ENCODE measurements at places on chromosomes 3 and 15. TPM values are rescaled to one million over a fixed set of nuclear protein-coding genes. Genes with fewer than 3 reads are reported as not detected.

DNA sequence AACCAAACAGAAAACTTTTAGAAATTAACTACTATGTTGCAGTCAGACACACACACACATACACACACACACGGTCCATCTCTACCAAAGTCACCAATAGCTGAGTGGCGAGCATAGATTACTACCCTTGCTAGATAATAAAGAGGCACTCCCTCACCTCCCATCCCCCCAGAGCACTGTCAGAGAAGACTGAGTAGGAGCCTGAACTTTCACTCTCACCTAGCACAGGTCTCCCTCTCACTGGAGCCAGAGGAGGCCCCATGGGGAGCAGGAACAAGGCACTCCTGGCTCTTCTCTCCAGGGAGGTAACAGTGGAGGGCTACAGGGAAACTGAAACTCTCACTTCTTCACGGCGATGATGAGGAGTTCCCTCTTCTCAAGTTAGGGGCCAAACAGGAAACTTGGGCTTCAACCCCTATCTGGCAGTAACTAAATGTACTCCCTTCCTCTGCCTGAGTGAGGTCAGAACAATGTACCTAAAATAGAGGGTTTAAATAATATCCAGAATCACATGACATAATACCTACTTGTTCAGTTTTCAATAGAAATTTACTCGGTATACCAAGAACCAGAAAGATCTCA lies 975.3 kb upstream of the GBE1 start:
- DNase-seq: no peak

DNA sequence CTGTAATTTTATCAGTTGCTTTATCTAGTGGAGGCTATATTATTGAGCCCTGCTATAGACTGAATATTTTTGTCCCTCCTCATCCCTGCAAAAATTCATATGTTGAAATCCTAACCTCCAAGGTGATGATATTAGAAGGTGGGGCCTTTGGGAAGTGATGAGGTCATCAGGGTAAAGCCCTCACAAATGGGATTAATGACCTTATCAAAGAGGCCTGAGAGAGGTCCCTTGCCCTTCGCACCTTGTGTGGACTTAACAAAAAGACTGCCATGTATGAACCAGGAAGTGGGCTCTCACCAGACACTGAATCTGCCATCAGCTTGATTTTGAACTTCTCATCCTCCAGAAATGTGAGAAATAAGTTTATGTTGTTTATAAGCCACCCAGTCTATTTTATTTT lies 381.4 kb upstream of the ONECUT1 start:
- no peak for DNase-seq

DNA sequence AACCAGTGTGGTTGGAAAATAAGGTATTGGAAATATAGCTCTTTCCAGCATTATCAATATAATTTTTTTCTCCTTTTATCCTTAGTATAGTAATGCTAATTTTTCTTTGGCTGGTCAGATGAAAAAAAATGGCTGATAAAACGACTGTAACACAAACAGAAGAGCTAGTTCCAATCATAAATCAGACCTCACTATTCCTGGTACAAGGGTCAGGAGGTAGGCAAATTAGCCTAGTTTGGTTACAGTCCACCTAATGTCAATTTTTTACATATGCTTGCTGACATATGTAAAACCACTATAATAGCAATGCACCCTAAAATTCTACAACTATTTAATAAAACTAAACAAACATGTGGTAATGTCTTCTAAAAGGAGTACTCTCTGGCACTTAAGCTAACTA lies 19.9 kb upstream of the VPS39 start:
- no peak for DNase-seq

DNA sequence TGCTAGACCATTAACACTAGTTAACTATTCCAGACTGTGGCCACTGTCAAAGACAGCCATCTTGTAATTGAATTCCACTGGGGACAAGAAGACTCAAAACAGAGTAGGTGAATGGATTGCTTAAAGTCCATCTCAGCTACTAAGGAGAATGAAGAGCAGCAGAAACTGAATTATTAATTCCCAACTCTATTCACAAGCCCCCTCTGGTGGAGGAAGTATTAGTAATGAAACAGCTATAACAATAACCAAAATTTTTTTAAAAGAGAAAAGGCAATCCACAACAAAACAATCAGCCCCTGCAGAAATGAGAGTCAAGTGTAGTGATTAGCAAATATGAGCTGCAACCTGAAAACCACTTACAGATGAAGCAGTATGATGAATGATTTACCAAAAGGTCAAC lies 302.8 kb downstream of the FHIT start:
- no peak for DNase-seq

NISCH gene
- 103 TPM for polyA plus RNA-seq

- no peak for DNase-seq
Observed at GRCh38 chr15:41928637-41929620, 35.1 kb upstream of the SPTBN5 start.

GRCh38 chr3:4060064-4060463 lies 243.1 kb upstream of the SETMAR start:
- DNase-seq: no peak

TRIM42 gene
- not detected for polyA plus RNA-seq

C2CD4B gene
- polyA plus RNA-seq: 0.75 TPM

DNA sequence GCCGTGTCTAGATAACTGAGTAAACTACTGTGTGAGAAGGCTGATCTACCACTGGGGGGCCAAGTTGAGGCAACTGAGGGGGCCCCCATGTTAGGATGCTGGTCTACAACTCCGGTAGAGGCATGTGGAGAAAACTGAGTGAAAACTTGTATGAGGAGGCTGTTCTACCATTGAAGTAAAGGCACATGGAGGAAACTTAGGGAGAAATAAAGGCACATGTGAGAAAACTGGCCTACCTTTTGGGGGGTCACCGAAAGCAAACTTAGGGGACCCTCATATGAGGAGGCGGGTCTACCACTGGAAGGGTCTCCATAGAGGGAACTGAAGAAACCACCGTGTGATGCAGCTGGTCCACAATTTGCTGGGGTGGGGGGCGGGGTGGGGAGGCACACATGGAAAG lies 155.2 kb downstream of the FBLN2 start:
- DNase-seq: no peak

CD96 gene
- polyA plus RNA-seq: 2.3 TPM

SLC9A9 gene
- polyA plus RNA-seq: 6.7 TPM

ACKR2 gene
- 3.5 TPM for polyA plus RNA-seq

All from left renal pelvis (tissue), 4 donors.